ENCODE measurements at places on chromosomes 4 and X.

GRCh38 chr4:187865914-187866313 lies 129.7 kb upstream of the ZFP42 start:
- no peak for DNase-seq

DNA sequence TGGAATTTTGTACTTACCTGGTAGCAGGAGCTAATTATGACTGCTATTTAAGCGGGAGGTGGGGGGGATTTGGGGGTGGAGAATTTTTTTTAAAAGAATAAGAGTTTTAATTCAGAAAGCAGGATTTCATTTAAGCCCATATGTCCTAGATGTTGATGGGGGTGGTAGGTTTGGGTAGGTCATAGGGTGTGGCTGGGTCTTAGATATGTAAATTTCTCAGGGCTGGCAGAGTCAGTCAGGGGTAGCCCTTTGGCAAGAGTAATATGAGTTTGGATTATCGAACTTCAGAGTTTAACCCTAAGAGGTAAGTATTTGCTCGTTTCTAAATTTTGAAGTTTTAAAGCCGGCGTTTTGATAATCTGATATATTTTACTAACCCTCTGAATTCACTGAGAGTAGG lies 35.2 kb upstream of the COX18 start:
- DNase-seq = no peak

DNA sequence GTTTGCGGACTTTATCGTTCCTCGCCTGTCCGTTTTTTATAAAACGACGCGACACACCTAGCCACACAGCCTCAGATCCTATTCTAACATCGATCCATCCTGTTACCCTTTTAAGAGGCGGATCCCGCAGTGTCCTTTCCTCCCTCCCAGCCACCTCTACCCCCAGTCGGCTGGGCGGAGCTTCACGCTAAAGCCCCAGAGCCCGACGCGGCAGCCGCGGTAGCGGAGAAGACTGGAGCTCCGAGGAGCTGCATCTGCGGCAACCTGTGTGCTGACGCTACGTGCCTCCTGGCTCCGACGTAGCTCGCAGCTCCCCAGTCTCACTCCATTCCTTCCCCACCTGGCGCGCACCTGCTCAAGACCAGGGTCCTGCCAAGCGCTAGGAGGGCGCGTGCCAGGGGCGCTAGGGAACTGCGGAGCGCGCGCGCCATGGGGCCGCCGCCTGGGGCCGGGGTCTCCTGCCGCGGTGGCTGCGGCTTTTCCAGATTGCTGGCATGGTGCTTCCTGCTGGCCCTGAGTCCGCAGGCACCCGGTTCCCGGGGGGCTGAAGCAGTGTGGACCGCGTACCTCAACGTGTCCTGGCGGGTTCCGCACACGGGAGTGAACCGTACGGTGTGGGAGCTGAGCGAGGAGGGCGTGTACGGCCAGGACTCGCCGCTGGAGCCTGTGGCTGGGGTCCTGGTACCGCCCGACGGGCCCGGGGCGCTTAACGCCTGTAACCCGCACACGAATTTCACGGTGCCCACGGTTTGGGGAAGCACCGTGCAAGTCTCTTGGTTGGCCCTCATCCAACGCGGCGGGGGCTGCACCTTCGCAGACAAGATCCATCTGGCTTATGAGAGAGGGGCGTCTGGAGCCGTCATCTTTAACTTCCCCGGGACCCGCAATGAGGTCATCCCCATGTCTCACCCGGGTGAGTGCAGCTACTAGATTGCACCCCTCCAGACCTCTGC lies at the start of gene RNF128:
Gene RNF128 (plus strand): TSS at position 217 of the 953 bp plus-strand sequence. CDS start 213 bp downstream, at position 430.
- peak; percentile 14 for DNase-seq

GRCh38 chr4:152016303-152016620 lies 255.5 kb upstream of the GATB start:
- DNase-seq = no peak

DNA sequence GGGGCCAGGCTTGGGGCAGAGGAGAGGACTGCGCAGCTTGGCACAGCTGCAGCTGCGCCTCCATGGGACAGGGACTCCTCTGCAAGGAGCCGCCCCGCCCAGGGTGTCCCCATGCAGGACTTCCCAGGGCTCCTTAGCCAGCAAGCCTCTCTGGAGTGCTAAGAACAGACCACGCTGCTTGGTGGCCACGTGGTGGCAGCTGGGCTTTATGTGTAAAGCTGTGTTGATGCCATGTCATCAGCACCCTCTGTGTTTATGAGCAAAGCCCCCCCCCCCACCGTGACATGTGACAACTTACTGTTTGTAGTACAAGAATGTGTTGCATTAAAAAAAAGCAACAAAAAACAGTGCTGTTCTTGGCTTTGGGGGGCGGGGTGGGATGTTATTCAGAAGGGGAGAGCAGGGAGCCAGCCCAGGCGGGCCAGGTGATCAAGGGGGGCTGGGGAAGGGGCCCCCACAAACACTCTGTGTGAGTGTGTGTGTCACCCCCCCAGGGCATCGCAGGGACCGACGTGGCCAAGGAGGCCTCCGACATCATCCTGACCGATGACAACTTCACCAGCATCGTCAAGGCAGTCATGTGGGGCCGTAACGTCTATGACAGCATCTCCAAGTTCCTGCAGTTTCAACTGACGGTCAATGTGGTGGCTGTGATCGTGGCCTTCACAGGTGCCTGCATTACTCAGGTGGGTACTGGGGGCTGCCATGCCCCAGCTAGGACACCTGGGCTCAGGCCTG lies 40.3 kb downstream of the ATP2B3 start:
- no peak for DNase-seq

DNA sequence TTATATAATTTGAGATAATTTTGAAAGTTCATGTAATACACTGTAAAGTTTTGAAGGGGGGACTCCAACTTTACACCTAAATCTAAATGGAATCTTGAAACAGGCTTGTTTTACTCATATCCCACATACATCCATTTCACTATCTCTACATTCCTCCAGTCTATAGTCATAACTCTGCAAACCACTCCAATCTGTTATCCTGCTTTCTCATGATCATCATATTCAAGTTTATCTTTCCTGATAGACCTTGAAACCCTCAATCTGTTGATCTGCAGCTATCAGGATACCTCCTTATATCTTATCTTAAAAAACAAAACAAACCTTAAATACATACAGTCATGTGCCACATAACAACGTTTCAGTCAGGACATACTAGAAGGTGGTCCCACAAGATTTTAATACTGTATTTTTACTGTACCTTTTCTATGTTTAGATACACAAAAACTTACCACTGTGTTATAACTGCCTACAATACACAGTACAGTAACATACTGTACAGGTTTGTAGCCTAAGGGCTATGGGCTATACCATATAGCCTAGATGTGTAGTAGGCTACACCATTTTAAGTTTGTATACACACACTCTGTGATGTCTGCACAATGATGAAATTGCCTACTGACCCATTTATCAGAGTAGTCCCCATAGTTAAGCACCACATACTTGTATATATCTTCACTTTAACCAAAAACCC lies 14.0 kb downstream of the CHIC2 start:
- DNase-seq = no peak

DNA sequence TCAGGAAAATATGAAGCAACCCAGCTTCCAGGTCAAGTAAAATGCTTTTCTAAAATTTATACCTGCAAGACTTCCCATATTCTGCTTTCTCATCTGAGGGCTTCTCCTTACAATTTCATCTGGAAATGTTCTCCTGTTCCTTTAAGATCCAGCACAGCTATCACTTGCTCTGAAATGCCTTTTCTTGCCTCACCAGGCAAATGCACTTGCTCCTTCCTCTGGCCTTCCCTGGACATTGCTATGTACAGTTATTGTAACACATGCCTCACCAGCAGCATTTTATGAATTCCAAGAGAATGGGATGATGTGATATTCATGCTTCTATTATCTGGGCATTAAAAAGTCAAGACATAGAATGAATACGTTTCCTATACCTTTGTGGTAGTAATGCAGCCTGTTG lies 842.1 kb upstream of the INTU start:
- no peak for DNase-seq

- no peak for DNase-seq
These were observed 80.3 kb downstream of the AFAP1 start for GRCh38 chr4:7859326-7859725.

GRCh38 chr4:141534985-141535384 lies 101.4 kb upstream of the IL15 start:
- no peak for DNase-seq

GRCh38 chr4:115759231-115759630 lies 645.8 kb upstream of the NDST4 start:
- no peak for DNase-seq

GRCh38 chr4:122701061-122701460 lies 31.4 kb upstream of the BBS12 start:
- DNase-seq = no peak

DNA sequence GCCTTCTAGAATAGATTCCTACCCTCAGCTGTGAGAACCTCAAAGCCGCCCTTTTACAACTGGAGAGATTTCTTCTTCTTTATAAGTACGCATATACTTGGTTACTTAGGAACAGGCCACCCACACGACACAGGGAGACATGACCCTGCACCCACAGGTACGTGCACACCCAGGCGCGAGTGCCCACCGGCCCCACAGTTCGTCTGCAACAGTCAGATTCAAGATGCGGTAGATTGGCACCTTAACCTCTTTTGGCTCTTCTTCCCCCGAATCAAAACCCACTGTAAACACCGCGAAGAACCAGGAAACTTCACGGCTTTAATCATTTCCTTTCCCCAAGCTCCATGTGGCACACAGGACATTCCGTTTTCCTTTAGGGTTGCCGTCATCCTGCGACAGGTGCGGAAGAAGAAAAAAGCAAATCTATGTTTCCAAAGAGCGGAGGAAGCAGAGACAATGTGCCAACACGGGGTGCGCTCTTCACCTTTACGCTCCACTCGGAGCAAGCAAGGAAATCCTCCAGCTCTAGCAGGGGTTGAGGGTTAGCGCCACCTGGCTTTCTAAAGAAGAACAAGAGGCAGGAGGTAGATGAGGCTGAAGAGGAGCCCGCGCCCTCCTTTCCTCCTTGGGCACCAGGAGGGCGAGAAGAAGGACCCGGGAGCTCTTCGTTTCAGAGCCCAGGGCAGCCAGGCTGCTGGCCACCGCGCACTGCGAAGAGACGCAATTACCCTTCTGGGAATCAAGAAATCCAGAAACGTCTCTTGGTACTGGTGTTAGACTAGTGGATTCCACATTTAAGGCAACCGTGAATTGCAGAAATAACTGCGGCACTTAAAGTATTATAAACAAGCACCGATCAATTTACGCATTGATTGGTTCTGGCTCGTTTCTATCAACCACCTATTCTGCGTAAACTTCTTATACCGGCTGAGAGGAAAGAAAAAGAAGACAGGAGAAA lies 35.7 kb downstream of the HAND2 start:
- peak; percentile 83 for DNase-seq

GRCh38 chrX:150357790-150358189 lies 5.3 kb upstream of the MAMLD1 start:
- no peak for DNase-seq

Measured in NCI-H1092 (cell line).